ENCODE measurements at places on chromosomes 3 and 15.

GRCh38 chr15:69505956-69506556 is 53.4 kb downstream of the RPLP1 start:
- DNase-seq: no peak

DNA sequence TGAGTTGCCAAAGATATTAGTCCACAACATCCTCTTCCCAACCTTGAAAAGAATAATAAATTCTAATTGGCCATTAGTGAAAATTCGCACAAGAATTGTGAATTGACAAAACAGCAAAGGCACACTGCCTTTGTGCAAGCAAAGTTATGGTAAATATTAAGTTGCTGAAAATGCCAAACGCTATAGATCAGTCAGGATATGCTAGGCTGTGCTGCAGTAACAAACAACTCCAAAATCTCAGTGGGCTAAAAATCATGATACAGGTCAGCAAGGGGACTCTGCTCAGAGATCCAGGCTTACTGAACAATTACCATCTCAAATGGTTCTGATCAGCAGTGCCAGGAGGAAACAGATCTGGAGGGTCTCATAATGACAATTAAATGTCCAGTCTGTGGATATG is 238.0 kb upstream of the IGF1R start:
- no peak for DNase-seq

DNA sequence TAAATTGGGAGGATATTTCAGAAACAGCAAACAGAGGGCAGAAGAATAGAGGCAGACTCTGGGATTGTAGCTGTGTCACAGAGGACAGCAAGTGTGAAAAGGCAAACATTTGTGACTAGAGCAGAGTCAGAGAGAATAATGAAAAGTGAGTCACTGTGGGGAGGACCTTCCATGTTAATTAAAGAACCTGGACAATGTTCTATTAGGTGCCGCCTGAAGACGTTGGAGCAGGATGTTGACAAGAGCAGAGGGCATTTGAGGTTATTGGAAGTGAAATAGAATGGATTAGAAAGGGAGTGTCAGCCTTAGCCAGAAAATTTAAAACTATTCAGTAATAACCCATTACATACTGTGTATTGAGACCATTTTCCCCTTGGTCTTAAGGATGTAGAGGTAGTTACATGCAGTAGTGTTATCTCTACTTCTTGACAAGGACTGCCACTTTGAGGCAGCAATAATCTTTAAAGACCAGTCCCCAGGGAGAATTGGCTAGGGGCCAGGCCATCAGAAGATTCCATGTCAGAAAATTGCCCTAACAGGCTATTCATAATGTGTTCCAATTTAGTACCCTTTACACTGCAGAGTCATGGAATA is 5.8 kb downstream of the ACKR2 start:
- DNase-seq: no peak

- DNase-seq: no peak
These were observed 225.8 kb downstream of the TAFA4 start for GRCh38 chr3:68706536-68706935.

GRCh38 chr15:95492388-95493070 is 838.0 kb upstream of the NR2F2 start:
- DNase-seq: no peak

- DNase-seq: no peak
These were observed 34.7 kb downstream of the XXYLT1 start for GRCh38 chr3:195236076-195236798.

GRCh38 chr15:26595611-26596010 is 177.3 kb downstream of the GABRB3 start:
- no peak for DNase-seq

DNA sequence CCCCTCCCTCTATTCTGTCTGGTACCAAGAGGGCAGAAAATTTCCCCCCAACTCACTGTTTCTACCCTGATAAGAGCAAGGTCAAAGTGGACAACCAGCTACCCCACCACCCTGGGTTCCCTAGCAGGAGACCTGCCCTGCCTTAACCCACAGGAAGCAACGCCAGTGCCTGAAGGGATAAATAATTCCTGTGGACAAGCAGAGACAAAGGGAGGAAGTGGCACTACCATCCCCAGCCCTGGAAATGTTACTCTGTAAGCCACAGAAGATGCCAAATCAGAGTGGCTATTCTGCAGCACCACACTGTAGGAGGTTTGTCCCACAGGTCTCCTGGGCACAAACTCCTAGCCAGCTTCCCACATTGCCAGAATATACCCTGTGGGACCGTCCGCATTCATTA is 80.1 kb downstream of the DNAH12 start:
- no peak for DNase-seq

GRCh38 chr3:56053727-56054126 is 414.5 kb downstream of the ERC2 start:
- no peak for DNase-seq

GRCh38 chr3:775178-775880 is 317.5 kb upstream of the CNTN6 start:
- DNase-seq: no peak

- DNase-seq: no peak
These were observed 94.1 kb upstream of the PROK2 start for GRCh38 chr3:71879089-71879488.

DNA sequence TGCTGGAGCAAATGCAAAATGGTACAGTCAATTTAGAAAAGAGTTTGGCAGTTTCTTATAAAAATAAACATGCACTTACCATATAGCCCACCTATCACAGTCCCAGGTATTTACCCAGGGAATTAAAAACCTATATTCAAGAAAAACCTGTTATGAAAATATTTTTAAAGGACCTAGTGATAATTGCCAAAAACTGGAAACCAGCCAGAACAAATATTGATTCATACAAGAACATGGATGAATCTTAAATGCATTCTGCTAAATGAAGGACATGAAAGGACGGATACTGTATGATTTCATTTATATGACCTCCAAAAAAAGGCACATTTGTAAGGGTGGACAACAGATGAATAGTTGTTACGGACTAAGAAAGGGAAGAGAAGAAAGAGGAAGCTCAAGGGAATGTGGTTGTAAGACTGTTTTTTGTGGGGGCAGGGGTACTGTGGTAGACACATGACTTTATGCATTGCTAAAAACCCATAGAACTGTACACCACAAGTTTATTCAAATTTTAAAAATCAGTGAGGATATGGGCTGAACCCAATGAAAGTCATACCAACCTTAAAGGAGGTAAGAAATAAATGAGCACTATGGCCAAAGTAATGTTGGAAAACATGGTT is 61.0 kb downstream of the ZBBX start:
- no peak for DNase-seq

GRCh38 chr3:163644172-163644571 is 1434.1 kb downstream of the SI start:
- no peak for DNase-seq

- DNase-seq: no peak
These were observed 10.5 kb downstream of the C15orf61 start for GRCh38 chr15:67531379-67531914.

DNA sequence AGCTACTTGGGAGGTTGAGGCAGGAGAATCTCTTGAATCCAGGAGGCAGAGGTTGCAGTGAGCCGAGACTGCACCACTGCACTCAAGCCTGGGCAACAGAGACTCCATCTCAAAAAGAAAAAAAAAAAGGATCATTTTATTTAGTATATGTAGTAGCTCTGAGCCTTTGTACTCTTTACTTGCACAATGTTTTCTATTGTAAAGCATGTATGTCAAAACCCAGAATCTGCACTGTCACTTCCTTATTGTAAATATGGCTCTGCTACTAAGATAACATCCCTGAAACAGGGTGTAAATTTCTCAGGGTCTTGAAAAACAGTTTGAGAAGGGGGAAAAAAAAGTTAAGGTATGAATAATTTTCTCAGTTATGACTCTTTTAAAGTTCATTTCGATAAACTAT is 35.1 kb downstream of the SLMAP start:
- DNase-seq: no peak

- no peak for DNase-seq
These were observed 153.8 kb downstream of the PGPEP1L start for GRCh38 chr15:98853617-98854420.

DNA sequence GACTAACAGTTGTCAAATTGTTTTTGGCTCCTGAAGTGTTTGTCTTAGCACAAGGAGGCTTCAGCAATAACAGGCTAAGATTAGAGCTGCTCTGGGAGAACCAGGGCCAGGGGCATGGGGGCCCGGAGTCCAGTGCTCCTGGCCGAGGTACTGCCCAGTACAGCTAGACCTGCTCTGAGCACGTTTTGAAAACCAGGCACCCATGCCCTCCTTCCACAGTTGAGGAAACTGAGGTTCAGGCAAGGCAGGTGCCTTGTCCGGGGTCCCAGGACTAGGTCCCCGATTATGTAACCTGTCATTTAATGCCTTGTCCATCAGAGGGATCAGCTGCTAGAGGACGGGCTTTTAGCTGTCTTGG is 19.2 kb downstream of the KBTBD13 start:
- no peak for DNase-seq
